CD4-positive, alpha-beta T cell treated with Interleukin-21 for 1 hour (primary cell): ENCODE measurements at places on chromosomes 4 and X.

DNA sequence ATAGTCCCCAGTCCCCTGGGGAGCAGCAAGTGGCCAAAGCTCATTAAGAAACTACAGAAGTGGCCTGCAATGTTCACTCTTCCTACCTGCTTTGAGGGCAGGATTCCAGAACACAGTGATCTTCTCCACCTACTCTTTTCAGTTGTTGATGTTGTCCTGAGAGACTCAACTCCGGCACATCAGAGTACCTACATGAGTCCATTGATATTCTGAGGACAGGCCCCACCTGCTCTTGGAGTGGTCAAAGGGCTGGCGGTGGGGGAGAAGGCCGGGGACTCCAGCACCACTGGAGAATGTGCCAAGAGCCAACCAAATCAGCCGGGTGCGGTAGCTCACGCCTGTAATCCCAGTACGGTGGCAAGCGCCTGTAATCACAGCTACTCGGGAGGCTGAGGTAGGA lies 29.8 kb upstream of the DDX3X start:
- no peak for DNase-seq

DNA sequence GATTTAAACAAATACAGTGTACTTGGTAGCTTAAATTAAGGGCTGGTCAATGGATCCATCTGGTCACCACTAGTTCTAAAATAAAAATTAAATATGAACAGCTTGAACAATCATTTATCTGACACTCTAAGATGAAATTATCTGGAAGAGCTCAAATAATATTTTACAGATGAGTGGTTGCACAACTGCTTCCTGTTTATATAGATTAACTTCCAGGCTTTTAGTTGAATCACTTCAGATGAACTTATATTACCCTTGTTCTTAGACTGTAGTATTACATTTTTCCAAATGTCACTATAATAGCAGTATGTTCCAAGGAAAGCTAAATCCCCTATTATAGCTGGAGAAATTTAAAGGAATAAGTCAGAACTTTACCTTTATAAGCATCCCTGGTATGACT lies 92.4 kb upstream of the SMIM10 start:
- DNase-seq: no peak

- no peak for DNase-seq
Measured at GRCh38 chr4:36914106-36914505, 330.4 kb upstream of the NWD2 start.

GRCh38 chrX:1487401-1487800 lies 34.7 kb upstream of the ASMTL start:
- DNase-seq: no peak

GRCh38 chrX:39877905-39878304 lies 219.9 kb downstream of the BCOR start:
- DNase-seq: no peak

GRCh38 chr4:6676722-6677558 lies 16.7 kb upstream of the S100P start:
- no peak for DNase-seq

- no peak for DNase-seq
Measured at GRCh38 chr4:106717091-106717490, 319.0 kb downstream of the DKK2 start.

DNA sequence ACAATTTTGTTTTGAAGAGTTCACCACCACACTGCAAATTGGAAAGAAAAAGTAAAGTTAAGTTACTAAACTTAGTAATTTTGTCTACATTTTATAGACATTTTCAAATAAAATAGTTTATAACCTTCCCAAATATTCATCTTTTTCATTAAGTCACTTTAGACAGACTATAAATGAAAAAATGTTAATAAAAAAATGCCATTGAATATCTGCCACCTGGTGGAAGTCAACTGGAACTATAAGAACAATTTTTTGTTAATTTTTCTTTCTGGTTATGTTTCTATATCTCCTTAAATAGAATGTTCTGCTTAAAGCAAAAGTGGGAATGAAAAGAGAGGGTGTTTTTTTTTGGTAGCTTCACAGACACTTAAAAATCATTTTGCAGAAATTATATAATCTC lies 534.4 kb upstream of the PCDH10 start:
- DNase-seq: no peak

GRCh38 chr4:47482326-47482725 lies 2.7 kb upstream of the ATP10D start:
- no peak for DNase-seq

- peak; percentile 86 for DNase-seq
Measured at GRCh38 chrX:72018277-72019112, 107.8 kb downstream of the NHSL2 start.

DNA sequence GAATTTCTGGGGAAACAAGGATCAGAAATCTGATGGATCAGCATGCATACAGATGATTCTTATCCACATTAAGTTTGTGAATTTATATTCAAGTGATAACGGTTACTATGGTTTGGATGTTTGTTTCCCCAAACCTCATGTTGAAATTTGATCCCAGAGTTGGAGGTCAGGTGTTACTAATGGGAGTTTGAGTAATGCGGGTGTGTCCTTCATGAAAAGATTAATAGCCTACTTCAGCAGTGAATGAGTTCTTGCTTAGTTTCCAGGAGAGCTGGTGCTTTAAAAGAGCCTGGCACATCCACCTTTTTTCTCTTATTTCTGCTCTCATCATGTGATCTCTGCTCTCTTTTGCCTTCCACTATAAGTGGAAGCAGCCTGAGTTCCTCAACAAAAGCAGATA lies 712.4 kb downstream of the IL1RAPL1 start:
- DNase-seq: no peak

GRCh38 chr4:14827111-14827510 lies 175.2 kb upstream of the CPEB2 start:
- no peak for DNase-seq

GRCh38 chr4:8516996-8517550 lies 63.1 kb upstream of the GPR78 start:
- no peak for DNase-seq

GRCh38 chr4:61225656-61226055 lies 25.5 kb downstream of the ADGRL3 start:
- no peak for DNase-seq

GRCh38 chrX:13169684-13170083 lies 125.3 kb upstream of the FAM9C start:
- no peak for DNase-seq

DNA sequence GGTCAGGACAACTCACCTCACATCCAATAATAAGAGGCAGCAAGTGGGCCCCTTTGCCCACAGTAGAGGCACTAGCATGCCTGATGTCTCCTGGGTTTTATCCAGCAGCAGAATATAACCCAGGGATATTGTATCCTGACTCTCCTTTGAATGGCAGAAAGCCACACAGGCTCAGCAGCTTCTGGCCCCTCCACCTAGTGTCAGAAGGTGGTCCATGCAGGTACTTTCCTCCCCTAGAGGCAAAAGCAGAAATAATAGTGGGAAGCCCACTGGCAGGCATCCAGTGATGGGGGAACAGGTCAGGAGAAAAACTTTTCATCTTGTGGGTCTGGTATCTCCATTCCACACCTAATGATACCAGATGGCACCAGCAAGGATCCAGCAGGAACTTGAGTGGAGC lies 75.5 kb upstream of the IRS4 start:
- no peak for DNase-seq

GRCh38 chrX:48071064-48071985 lies at the start of gene ZNF630:
ZNF630 (minus strand) TSS chrX:48071640; CDS start chrX:48066886, 4,754 bp downstream.
- peak; percentile 71 for DNase-seq

- no peak for DNase-seq
Measured at GRCh38 chr4:124530464-124531077, 182.0 kb downstream of the ANKRD50 start.

GRCh38 chr4:11741190-11741652 lies 312.5 kb upstream of the HS3ST1 start:
- DNase-seq: no peak

- DNase-seq: no peak
Measured at GRCh38 chrX:55758033-55758432, 40.5 kb downstream of the RRAGB start.

DNA sequence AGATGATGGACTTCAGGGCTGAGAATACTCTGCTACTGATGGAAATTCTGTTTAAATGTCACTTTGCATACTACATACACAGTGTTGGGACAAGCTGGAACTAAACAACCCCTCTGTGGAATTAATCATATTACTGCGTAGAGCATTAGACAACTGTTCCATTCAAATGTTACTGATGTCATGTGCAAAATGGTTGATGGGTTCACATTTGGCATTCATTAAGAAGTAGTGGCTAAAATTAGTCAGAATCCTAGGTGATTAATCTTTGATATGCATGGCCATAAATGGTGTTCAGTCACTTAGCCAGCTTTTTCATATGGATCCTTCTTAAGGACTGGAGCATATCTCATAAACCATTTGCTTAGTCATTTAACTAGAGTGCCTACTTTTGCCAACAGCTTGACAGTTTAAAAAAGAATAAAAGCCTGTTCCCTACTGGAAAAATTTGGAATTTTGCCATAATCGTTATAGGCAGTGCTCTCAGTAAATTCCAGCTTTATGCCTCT lies 105.2 kb downstream of the RNF150 start:
- no peak for DNase-seq

GRCh38 chrX:23061116-23061515 lies 61.4 kb downstream of the DDX53 start:
- DNase-seq: no peak

- peak; percentile 19 for DNase-seq
Measured at GRCh38 chr4:37762294-37762990, 64.0 kb upstream of the PGM2 start.

DNA sequence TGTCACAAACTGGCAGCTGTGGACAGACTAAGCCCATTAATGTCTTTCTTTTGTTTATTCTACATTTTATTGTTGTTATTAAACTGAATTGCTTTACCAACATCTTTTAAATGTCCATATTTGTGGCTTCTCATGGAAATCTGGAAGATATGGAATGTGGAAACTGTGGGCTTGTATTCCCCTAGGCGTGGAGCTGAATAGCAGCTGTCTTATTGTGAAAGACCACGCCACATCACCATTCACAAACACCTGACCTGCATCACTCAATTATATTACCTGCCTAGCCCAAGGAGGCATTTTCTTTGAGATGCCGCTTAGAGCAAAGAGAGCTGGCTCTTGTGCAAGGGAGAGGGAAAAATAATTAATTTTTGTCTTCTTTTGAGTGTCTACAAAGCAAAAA lies 96.9 kb upstream of the GPRIN3 start:
- no peak for DNase-seq

GRCh38 chr4:168723020-168723419 lies 226.2 kb downstream of the PALLD start:
- DNase-seq: no peak

- DNase-seq: no peak
Measured at GRCh38 chr4:3563403-3563802, 31.2 kb upstream of the LRPAP1 start.

DNA sequence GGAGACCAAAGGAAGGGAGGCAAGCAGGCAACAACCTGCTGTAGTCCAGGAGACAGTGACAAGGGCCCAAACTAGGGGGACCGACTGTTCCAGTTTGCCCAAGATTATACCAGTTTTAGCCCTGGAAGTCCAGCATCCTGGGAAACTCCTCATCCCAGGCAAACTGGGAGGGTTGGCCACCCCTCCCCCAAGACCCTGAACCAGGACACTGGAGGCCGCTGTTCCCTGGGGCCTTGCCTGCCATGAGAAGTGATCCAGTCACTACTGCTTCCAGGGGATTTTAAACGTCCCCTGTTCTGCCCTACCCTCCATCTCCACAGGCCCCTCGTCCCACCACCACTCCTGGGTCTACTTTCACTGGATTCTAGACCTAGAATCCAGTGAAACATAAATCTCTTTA lies 4.3 kb upstream of the DGAT2L6 start:
- no peak for DNase-seq

GRCh38 chr4:141127884-141128283 lies 5.4 kb downstream of the RNF150 start:
- no peak for DNase-seq

DNA sequence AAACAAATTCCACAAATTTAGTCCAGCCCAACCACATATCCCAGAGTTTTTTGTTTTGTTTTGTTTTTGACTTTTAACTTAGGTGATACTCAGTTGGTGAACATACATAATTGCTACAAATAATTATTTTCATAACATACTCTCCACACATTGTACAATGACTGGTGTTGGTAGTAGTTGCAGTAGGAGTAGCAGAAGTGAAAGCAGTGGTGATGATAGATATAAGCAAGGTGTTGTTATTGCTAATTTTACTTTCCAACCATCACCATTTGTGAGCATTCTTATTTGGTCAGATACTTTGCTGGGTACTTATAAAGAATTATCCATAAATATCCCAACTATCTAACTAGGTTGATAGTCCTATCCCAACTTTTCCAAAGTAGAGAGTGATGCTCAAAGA lies 47.3 kb downstream of the ARHGAP24 start:
- DNase-seq: no peak

- DNase-seq: no peak
Measured at GRCh38 chr4:2977211-2978088, 14.1 kb downstream of the GRK4 start.

DNA sequence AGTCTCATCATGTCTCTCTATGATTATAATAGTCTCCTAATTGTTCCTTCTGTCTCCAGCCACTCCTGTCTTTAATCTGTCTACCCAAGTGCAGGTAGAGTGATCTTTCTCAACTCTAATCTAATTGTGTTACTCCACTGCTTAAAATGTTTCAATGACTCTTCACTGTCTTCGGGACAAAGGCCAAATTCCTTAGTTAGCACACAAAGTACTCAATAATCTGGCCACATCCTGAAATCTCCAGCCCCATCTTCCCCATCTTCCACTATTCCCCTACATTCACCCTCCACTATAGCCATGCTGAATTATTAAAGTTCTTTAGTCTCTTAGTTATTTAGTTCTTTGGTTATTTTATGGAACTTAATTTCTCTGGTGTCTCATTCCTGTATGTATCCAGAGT lies 353.3 kb downstream of the OPHN1 start:
- DNase-seq: no peak

DNA sequence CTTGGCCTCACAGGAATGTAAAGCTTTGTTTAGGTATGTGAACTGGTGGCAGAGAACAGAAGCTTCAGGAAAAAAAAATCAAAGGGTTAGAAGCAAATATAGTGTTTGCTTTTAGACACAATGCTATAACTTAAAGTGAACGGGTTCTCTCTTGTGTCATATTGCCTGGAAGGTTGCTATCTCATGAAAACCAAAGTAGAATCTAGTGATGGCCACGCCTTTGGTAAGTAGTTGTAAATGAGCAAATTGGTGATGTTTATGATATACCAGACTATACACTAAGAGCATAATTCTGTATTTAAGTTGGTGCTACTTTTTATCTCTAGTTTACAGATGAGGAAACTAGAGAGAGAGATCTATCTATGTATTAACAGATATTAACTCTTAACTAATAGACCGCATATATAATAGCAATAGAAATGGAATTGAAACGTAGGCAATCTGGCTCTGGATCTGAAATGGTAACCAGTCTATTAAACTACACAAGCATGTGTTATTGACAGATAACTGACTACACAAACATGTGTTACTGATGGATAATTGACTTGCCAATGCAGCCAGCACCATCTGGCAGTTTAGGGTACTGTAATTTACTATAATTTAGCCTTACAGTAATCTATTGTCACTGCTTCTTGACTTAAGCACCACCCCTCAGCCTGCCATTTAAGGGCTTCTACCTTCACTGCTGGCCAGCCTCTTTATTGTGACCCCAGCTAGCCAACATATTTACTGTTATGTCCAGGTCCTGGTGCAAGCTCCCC lies 40.8 kb downstream of the HCCS start:
- DNase-seq: no peak

- DNase-seq: no peak
Measured at GRCh38 chr4:112531146-112531545, 15.2 kb upstream of the NEUROG2 start.

- no peak for DNase-seq
Measured at GRCh38 chrX:107014936-107015335, 14.9 kb upstream of the MORC4 start.
